Suppressor macrophage treated with lipopolysaccharide for 1 hour (primary cell): ENCODE measurements at places on chromosomes 7 and 10.
A peak's percentile ranks its signal among the peaks of the same experiment; 100 is the strongest.

GRCh38 chr10:26412932-26413331 lies 25.2 kb upstream of the APBB1IP start:
- DNase-seq = peak; percentile 34

- no peak for DNase-seq
These were observed 78.1 kb downstream of the CDK1 start for GRCh38 chr10:60856405-60856804.

GRCh38 chr10:108132303-108132702 lies 967.8 kb upstream of the SORCS1 start:
- DNase-seq = no peak

GRCh38 chr7:134619627-134620331 lies 26.9 kb upstream of the BPGM start:
- DNase-seq = no peak

- DNase-seq = no peak
These were observed 150.4 kb downstream of the TAX1BP1 start for GRCh38 chr7:27890205-27890849.

GRCh38 chr7:157077986-157078644 lies 60.6 kb upstream of the UBE3C start:
- no peak for DNase-seq

GRCh38 chr7:80362677-80363076 lies 149.2 kb downstream of the GNAT3 start:
- DNase-seq = no peak

- no peak for DNase-seq
These were observed 338.8 kb downstream of the NRG3 start for GRCh38 chr10:82213784-82214183.

GRCh38 chr10:114057855-114058254 lies 14.2 kb downstream of the ADRB1 start:
- peak; percentile 33 for DNase-seq
